ENCODE measurements at places on chromosomes 7 and 10.

- H3K4me1 ChIP-seq, result no peaks in the 10 kb centered on the region
- peak; percentile 34 for DNase-seq
- H3K36me3 ChIP-seq, result no peaks in the 10 kb centered on the region
- no peak overlapping the region for H3K27ac ChIP-seq
- H3K27me3 ChIP-seq, result peaks cover 1% of the 10 kb centered on the region
Measured at GRCh38 chr10:85995791-85996190, 370.8 kb downstream of the GRID1 start.

GRCh38 chr10:132586739-132587138 lies 49.2 kb downstream of the INPP5A start:
- H3K36me3 ChIP-seq, result peaks cover 8% of the 10 kb centered on the region
- DNase-seq, result no peak
- peaks cover 10% of the 10 kb centered on the region for H3K27me3 ChIP-seq
- H3K4me3 ChIP-seq, result no peak overlapping the region
- peak overlapping the region; percentile 58 for H3K27ac ChIP-seq

DNA sequence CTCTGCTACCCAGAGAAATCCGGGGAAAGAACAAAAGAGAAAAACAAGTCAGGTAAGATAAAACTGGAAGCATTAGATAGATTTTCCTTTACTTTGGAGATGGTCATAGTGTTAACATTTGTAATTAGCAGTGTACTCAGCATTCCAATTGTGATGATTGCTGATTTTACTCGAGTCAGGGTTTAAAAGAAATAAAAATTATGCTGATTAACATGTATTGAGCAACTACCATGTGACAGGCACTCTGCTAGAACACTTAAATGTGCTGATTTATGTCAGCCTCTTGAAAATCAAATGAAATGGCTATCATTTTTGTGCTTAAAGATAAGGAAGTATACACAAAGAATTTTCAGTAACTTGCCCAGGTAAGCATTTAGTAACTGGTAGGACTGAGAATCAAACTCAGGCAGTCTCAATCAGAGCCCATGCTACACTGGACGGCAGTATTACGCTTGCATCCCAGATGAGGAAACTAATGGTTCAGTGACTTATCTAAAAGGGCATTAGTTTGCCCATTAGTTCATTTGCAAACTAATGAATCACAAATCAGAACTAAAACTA lies 735.1 kb upstream of the SORCS1 start:
- DNase-seq, result no peak
- H3K4me3 ChIP-seq, result no peak overlapping the region
- no peaks in the 10 kb centered on the region for H3K27me3 ChIP-seq
- no peaks in the 10 kb centered on the region for H3K36me3 ChIP-seq

DNA sequence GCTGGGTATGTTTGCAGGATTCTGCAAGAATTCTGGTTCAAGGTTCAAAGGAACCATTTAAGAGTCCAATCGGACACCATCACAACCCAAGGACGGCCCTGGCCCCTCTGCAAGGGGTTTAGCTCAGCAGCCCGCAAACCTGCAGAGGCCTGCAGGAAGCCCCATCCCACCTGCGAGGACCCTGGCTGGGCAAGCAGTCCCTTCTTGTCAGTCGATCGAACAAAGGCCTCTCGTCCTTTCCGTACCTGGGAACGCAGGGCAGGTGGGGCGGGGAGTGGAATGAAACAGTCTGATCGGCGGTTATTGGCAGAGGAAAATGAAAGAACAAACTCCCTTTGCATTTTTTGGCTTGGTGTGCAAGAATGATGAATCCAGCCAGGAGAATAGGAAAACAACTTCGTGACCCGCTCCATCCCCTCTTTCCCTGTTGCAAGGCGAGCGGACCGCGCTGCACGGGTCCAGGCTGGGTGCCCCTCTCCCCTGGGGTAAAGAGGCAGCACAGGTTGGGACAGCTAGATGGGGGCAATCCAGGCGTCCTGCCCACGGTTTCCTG lies 73.7 kb downstream of the INSIG1 start:
- H3K27ac ChIP-seq, result no peak overlapping the region
- H3K27me3 ChIP-seq, result peaks cover 27% of the 10 kb centered on the region
- no peak for DNase-seq
- H3K4me1 ChIP-seq, result peaks cover 32% of the 10 kb centered on the region

GRCh38 chr7:113026941-113027340 lies 59.7 kb downstream of the GPR85 start:
- H3K27me3 ChIP-seq, result no peaks in the 10 kb centered on the region
- no peak for DNase-seq
- no peak overlapping the region for H3K4me3 ChIP-seq
- no peak overlapping the region for H3K27ac ChIP-seq
- no peaks in the 10 kb centered on the region for H3K4me1 ChIP-seq
- H3K36me3 ChIP-seq, result no peaks in the 10 kb centered on the region

DNA sequence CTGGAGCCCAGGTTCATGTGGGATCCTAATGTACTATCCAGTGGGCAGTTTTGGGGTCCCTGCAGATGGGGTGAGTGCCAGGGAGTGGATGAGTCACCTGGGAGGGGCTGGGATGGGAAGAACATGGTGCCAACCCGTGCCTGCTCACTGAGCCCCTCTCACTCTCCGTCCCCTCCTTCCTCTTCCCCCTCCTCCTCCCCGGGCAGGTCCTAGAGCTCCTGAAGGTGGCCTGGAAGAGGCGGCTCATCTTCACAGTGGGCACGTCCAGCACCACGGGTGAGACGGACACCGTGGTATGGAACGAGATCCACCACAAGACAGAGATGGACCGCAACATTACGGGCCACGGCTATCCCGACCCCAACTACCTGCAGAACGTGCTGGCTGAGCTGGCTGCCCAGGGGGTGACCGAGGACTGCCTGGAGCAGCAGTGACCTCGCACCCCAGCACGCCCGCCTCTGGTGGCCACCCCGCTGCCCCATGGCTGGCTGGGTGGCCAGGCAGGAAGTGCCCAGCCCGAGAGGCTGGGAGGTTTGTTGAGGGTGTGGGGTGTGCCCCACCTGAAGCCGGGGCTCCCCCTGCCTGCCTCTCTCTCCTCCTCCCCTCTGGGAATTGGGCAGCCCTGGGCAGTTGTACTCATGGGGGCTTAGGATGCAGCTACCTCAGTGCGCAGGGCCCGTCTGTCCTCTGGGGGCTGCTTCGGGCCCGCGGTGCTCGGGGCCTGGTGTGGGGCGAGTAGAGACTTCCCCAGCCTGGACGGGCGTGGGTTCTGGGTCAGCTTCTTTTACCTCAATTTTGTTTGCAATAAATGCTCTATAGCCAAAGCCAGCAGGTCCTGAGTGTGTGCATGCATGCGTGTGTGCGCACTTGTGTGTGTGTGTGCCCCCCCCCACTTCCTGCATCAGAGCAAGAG lies 4.9 kb upstream of the UPK3B start:
- H3K4me3 ChIP-seq, result no peak overlapping the region
- no peak for DNase-seq
- peaks cover 6% of the 10 kb centered on the region for H3K36me3 ChIP-seq
- no peak overlapping the region for H3K27ac ChIP-seq
- peaks cover 3% of the 10 kb centered on the region for H3K4me1 ChIP-seq

GRCh38 chr10:126252884-126253610 lies 135.2 kb downstream of the ADAM12 start:
- no peaks in the 10 kb centered on the region for H3K36me3 ChIP-seq
- H3K27ac ChIP-seq, result no peak overlapping the region
- peaks cover 3% of the 10 kb centered on the region for H3K4me1 ChIP-seq
- peaks cover 2% of the 10 kb centered on the region for H3K27me3 ChIP-seq
- DNase-seq, result no peak
- no peak overlapping the region for H3K4me3 ChIP-seq

GRCh38 chr10:101214446-101215396 lies 14.5 kb downstream of the LBX1 start:
- peaks cover 14% of the 10 kb centered on the region for H3K4me1 ChIP-seq
- H3K4me3 ChIP-seq, result no peak overlapping the region
- peaks cover 20% of the 10 kb centered on the region for H3K27me3 ChIP-seq

GRCh38 chr7:112144284-112145059 lies 61.7 kb downstream of the DOCK4 start:
- no peak for DNase-seq
- H3K4me3 ChIP-seq, result no peak overlapping the region
- H3K27me3 ChIP-seq, result no peaks in the 10 kb centered on the region
- H3K36me3 ChIP-seq, result peaks cover 4% of the 10 kb centered on the region
- H3K27ac ChIP-seq, result no peak overlapping the region

GRCh38 chr7:30984359-30985107 lies 20.8 kb downstream of the GHRHR start:
- H3K4me1 ChIP-seq, result peaks cover 57% of the 10 kb centered on the region
- H3K4me3 ChIP-seq, result no peak overlapping the region
- DNase-seq, result no peak
- H3K27ac ChIP-seq, result no peak overlapping the region
- peaks cover 5% of the 10 kb centered on the region for H3K36me3 ChIP-seq
- peaks cover 10% of the 10 kb centered on the region for H3K27me3 ChIP-seq

- no peaks in the 10 kb centered on the region for H3K36me3 ChIP-seq
- no peak for DNase-seq
- H3K4me1 ChIP-seq, result peaks cover 11% of the 10 kb centered on the region
- H3K27ac ChIP-seq, result no peak overlapping the region
- H3K27me3 ChIP-seq, result no peaks in the 10 kb centered on the region
- no peak overlapping the region for H3K4me3 ChIP-seq
Measured at GRCh38 chr7:30001998-30002397, 12.4 kb upstream of the SCRN1 start.

- no peaks in the 10 kb centered on the region for H3K27me3 ChIP-seq
- no peak overlapping the region for H3K27ac ChIP-seq
- no peaks in the 10 kb centered on the region for H3K36me3 ChIP-seq
- H3K4me1 ChIP-seq, result no peaks in the 10 kb centered on the region
- H3K4me3 ChIP-seq, result no peak overlapping the region
Measured at GRCh38 chr7:18320971-18321567, 174.5 kb upstream of the HDAC9 start.

- no peaks in the 10 kb centered on the region for H3K36me3 ChIP-seq
- no peaks in the 10 kb centered on the region for H3K27me3 ChIP-seq
- no peaks in the 10 kb centered on the region for H3K4me1 ChIP-seq
- DNase-seq, result no peak
- no peak overlapping the region for H3K4me3 ChIP-seq
Measured at GRCh38 chr7:38822549-38822948, 86.4 kb downstream of the VPS41 start.

GRCh38 chr7:81937091-81937490 lies 167.2 kb upstream of the HGF start:
- H3K4me3 ChIP-seq, result no peak overlapping the region
- DNase-seq, result no peak
- no peak overlapping the region for H3K27ac ChIP-seq
- no peaks in the 10 kb centered on the region for H3K36me3 ChIP-seq
- no peaks in the 10 kb centered on the region for H3K4me1 ChIP-seq
- no peaks in the 10 kb centered on the region for H3K27me3 ChIP-seq

- H3K36me3 ChIP-seq, result peaks cover 4% of the 10 kb centered on the region
- no peak overlapping the region for H3K27ac ChIP-seq
- peaks cover 3% of the 10 kb centered on the region for H3K4me1 ChIP-seq
- no peak overlapping the region for H3K4me3 ChIP-seq
Measured at GRCh38 chr10:53111529-53111928, 338.9 kb upstream of the MBL2 start.

DNA sequence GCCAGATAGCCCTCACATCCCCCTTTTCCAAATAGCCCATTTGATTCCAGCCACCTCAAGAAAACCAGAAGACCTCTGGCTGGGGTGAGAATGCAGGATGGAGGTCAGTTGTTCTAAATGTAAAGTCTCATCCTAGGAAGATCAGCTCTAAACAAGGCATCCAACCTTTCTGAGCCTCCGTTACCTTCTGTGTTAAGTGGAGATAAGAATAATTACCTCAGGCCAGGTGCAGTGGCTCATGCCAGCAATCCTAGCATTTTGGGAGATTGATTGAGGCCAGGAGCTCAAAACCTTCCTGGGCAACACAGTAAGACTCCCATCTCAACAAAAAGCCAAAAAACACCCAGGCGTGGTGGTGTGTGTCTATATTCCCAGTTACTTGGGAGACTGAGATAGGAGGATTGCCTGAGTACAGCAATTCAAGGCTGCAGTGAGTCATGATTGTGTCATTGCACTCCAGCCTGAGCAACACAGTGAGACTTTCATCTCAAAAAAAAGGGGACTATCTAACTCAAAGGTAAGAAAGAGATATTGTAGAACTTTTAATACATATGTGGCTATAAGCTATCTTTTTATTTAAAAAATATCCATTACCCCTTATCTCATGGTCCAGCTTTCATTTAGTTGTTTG lies 43.5 kb downstream of the PRTFDC1 start:
- H3K27me3 ChIP-seq, result peaks cover 6% of the 10 kb centered on the region
- H3K36me3 ChIP-seq, result peaks cover 5% of the 10 kb centered on the region
- no peak overlapping the region for H3K4me3 ChIP-seq
- no peak overlapping the region for H3K27ac ChIP-seq
- peaks cover 7% of the 10 kb centered on the region for H3K4me1 ChIP-seq
- no peak for DNase-seq

GRCh38 chr7:80088705-80089104 lies 45.9 kb upstream of the GNAI1 start:
- H3K4me1 ChIP-seq, result peaks cover 2% of the 10 kb centered on the region
- no peaks in the 10 kb centered on the region for H3K36me3 ChIP-seq
- DNase-seq, result no peak
- no peak overlapping the region for H3K4me3 ChIP-seq

GRCh38 chr7:37540917-37541316 lies 92.3 kb upstream of the ELMO1 start:
- H3K4me1 ChIP-seq, result peaks cover 11% of the 10 kb centered on the region
- H3K27ac ChIP-seq, result no peak overlapping the region
- no peak for DNase-seq
- H3K27me3 ChIP-seq, result no peaks in the 10 kb centered on the region
- no peak overlapping the region for H3K4me3 ChIP-seq

DNA sequence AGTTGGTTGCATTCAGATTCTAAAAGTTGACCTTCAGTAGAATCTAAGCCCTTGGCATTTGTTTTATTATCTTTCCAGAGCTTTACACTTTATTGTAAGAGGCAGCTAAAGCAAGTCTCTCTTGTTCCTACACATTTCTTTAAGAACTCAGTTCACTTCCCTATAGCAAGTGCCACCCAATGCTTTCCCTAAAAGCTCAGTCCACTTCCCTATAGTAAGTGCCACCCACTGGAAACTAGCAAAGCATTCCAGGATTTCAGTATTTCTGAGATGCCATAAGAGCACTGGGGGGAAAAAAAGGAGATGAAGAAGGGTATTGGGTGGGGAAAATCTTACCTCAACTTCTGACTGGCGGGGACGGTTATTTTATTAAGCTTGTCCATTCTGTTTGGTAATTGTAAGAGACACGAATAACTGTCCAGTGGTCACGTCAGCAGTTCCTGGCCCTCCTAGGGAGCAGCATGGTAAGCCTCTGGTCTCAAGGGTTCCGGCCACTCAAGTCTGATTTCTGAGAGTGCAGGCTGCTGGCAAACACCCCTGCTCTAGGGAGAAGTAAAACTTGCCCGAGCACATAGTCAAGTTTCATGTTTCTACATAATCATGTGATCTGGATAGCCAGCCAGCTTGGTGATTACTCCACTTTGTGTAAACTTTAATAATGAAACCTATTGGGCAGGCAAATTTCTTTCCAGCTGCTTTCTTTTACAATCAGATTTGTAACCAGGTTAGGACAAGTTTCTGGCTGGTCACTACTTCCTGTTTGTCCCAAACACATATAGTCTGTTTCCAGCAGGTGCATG lies at the start of gene BLNK:
BLNK (minus strand) TSS at position 554 of the 800 bp plus-strand sequence; CDS start at position 383, 171 bp downstream.
- H3K27me3 ChIP-seq, result peaks cover 4% of the 10 kb centered on the region
- H3K4me3 ChIP-seq, result no peak within 1 kb of the TSS
- no peaks in the 10 kb centered on the region for H3K36me3 ChIP-seq
- H3K4me1 ChIP-seq, result no peaks in the 10 kb centered on the region
- no peak within 1 kb of the TSS for H3K27ac ChIP-seq

Measured in endothelial cell (in vitro differentiated cells).